ENCODE measurements at places on chromosomes 6 and 20.

- no peak overlapping the region for H3K27ac ChIP-seq
- no peak overlapping the region for H3K4me3 ChIP-seq
- H3K4me1 ChIP-seq: peaks cover 20% of the 10 kb centered on the region
- H3K27me3 ChIP-seq: peaks cover 11% of the 10 kb centered on the region
- peaks cover 15% of the 10 kb centered on the region for H3K36me3 ChIP-seq
These were observed 71.7 kb downstream of the ATP9A start for GRCh38 chr20:51696304-51697071.

- H3K27me3 ChIP-seq: no peaks in the 10 kb centered on the region
- H3K36me3 ChIP-seq: no peaks in the 10 kb centered on the region
- no peak overlapping the region for H3K27ac ChIP-seq
- H3K4me3 ChIP-seq: no peak overlapping the region
These were observed 81.2 kb downstream of the UNC5CL start for GRCh38 chr6:40957616-40958492.

DNA sequence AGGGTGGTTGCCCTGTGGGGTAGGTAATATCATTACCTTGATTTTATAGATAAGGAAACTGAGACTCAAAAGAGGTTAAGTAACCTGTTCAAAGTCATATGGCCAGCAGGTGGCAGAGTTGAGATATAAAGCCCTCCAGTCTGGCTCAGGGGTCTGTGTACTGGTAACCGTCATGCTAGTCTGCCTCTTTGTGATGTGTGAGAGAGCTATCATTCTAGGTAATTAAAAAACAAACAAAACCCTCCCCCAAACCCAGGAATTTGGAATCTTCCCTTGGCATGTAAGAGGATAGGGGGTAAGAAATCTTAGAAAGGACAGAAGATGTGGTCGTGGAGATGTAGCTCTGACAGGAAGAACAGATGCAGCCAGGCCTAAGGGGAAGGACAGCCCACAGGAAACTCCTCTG, 206.0 kb downstream of the CDC5L start:
- H3K27me3 ChIP-seq: peaks cover 21% of the 10 kb centered on the region
- H3K27ac ChIP-seq: no peak overlapping the region
- H3K4me3 ChIP-seq: no peak overlapping the region
- no peak for DNase-seq
- no peaks in the 10 kb centered on the region for H3K36me3 ChIP-seq

DNA sequence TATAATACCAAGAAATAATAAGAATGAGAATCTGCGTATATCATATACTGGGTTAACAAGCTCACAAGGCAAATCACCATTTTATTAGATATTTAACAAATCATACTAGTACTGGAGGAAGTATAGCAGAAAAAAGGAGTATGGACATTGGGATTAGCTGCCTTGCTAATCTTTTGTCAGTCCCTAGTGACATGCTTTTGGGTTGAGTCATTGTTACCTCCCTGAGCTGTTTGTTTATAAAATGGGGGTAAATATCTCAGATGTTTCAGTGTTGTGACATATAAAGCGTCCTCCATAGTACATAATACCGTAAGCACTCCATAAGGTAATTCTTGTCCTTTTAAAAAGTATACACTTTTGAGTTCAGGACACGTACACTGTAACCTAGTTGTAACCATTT, 107.0 kb downstream of the ESR1 start:
- H3K27me3 ChIP-seq: no peaks in the 10 kb centered on the region
- no peak for DNase-seq

GRCh38 chr6:52012582-52012981, 74.8 kb downstream of the PKHD1 start:
- H3K27ac ChIP-seq: no peak overlapping the region
- H3K4me1 ChIP-seq: no peaks in the 10 kb centered on the region
- H3K36me3 ChIP-seq: no peaks in the 10 kb centered on the region

- no peaks in the 10 kb centered on the region for H3K36me3 ChIP-seq
- peaks cover 5% of the 10 kb centered on the region for H3K27me3 ChIP-seq
- DNase-seq: no peak
- H3K4me3 ChIP-seq: no peak overlapping the region
- H3K27ac ChIP-seq: peak overlapping the region; percentile 79
These were observed 10.9 kb downstream of the ITPR3 start for GRCh38 chr6:33631971-33632557.

Measured in spleen (tissue), 13 donors.